NCI-H2029 treated with DMSO at 0.1 percent for 48 hours (cell line): ENCODE measurements at places on chromosomes 6 and 20.

DNA sequence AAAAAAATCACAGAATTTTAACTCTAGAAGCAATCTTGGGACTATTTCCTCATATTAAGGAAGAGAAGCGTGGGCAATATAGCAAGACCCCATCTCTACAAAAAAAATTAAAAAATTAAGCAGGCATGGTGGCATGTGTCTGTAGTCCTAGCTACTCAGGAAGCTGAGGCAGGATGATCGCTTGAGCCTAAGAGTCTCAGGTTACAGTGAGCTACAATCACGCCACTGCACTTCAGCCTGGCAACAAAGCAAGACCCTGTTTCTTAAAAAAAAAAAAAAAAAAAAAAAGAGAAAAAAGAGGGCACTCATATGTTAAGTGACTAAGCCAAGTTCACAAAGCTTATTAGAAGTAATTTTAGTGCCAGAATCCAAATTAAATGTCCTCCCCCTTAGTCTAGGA, 100.8 kb downstream of the SESN1 start:
- DNase-seq = no peak

GRCh38 chr20:62183426-62184142, 756 bp downstream of the MTG2 start:
- no peak for DNase-seq

GRCh38 chr6:157831424-157832249, 8.6 kb downstream of the SNX9 start:
- DNase-seq = peak; percentile 21

DNA sequence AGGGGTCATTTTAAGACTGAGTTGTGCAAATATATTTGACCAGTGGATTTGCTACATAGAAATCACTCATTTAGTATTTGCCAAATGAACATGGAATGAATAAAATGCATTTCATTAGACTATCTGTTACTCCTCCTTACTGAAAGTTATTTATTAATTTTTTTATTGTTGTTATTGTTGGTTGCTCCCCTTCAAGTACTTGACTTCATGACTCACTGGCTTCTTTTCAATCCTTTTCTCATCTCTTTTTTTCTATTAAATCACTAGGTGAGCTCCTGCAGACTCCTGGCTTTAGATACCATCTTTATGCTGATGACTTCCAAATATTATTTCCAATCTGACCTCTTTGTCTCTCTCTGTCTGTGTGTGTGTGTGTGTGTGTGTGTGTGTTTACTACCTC, 192.2 kb upstream of the FAM83B start:
- DNase-seq = no peak

DNA sequence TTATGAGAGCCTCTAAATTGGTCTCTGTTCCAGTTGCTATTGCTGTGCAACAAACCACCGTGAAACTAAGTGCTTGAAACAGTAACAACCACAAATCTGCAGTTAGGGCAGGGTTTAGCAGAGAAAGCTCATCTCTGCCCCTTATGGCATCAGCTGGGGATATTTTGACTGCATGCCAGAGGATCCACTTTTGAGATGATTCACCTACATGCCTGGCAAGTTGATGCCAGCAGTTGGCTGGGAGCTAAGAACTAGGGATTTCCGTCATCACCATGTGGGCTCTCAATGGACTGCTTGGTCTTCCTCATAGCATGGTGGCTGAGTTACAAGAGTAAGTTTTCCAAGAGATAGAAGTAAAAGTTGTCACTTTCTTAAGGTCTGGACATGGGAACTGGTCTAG, 35.1 kb downstream of the PLCB4 start:
- no peak for DNase-seq

DNA sequence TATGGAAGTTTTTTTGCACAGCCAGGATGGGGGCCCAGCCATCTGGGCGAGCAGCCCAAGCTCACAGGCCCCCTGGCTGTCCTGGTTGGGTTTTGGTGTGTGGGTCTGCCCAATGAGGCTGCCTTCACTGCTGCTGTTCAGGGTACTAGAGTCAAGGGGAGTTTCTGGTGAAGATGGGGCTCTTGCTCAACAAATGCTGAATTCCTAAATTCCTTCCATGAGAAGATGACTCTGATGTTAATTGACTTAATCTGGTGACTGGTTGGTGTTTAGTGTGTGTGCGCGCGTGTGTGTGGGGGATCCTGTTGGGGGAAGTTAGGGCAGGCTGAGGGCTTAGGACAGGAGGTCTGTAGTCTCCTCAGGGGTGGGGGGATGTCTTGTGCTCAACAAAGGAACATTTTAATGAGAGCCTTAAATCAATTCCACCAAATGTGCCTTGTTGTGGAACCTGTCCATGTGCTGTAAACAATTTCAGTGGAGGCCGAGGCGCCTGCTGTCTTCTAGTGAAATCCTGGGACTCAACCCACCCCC, 1.9 kb downstream of the PTK7 start:
- DNase-seq = no peak

DNA sequence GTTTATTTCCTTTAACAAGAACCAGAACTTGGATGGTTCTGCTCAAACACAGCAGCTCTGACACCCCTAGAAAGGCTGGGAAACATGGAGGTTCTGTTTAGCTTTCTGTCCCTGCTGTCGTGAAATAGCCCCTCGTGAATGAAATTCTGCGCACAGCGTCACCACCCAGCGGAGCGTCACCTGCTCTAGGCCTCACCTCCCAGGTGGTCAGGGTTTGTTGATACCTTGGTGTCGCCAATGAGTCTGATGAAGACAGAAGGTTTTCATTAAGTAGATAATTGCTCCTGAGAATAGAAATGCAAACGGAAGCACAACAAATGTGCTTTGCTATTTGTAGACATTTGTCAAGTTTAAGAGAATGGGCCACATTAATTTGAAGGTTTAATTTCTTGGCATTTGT, 135.1 kb downstream of the EDN3 start:
- DNase-seq = no peak

- no peak for DNase-seq
These were observed 937 bp downstream of the ZNF318 start for GRCh38 chr6:43368259-43369160.

DNA sequence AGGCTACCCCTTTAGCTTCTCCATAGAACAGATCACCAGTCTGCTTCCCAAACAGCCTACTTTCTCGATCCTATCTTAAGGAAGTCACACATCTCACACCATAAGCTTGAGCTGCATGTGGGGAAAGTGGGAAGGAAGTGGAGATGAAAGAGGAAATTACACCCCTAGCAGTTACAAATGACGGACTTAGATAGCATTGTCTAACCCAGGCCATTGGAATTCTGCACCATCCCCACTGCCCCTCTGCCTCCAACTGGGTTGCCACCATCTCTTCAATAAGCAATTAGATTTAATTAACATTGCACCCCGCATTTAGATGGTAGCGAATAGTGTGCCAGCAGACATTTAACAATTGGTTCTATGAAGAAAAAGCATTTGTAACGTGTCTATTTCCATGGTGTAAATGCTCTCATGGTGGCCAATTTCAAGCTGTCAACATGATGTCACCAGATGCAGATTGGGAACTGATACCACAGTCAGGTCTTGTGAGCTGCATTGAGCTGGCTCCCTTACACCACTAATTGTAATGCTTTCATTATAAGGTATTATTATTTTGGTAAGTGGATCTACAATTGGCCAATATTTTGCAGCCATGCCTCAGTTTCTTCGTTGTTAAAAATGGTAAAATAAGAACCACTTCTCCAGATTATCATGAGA, 124.7 kb downstream of the CD24 start:
- no peak for DNase-seq

DNA sequence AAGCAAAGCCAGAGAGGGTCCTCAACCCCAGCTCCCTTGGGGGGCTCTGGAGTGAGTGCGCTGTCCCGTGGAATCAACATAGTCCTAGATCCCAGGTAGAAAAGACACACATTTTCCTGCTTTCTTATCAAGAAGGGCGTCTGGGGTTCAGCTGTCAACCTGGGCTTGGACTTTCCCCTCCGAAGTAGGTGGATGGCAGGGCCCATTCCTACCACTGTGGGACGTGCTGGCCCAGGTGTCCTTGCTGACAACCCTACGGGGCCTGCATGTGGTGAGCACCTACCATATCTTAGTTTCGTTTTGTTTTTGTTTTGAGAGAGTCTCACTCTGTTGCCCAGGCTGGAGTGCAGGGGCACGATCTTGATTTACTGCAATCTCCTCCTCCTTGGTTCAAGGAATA, 42.4 kb downstream of the MYT1 start:
- DNase-seq = no peak

DNA sequence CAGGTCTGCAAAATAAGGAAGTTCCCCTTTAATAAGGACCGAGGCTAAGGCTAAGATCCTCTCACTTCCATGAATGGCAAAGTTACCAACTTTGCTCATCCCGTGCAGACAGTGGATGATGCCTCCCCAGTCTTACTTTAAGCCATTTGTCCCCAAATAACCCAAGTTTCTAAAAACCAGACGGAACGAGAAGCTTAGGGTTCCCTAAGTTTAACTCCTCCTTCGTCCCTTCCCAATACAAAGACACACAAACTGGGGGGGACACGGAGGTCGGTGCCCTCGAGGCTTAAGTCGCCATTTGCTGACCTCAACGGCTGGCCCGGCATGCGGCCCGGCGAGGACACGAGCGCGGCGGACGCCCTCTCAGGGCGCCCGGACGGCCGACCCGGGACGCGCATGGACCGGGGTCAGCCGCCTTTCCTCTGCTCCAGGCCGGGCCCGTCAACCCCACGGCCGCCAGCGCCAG, 527 bp downstream of the FBXO30 start:
- DNase-seq = no peak

DNA sequence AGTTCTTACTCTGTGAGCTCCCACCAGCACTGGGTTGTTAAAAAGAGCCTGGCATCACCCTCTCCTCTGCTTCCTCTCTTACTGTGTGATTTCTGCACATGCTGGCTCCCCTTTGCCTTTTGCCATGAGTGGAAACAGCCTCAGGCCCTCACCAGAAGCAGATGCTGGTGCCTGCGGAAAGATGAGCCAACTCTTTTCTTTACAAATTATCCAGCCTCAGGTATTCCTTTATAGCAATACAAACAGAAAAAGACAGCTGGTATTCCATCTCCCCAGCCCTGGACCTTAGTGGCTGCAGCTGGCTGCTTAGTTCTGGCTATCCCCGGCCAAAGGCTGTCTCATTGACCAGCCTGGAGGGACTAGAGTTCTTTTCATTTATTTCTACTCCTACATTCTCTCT, 129.1 kb downstream of the IMPG1 start:
- DNase-seq = no peak

GRCh38 chr20:53040693-53041589, 68.8 kb downstream of the TSHZ2 start:
- peak; percentile 98 for DNase-seq
